ENCODE measurements at places on chromosomes 6 and 20. TPM values are rescaled to one million over a fixed set of nuclear protein-coding genes. Genes with fewer than 3 reads are reported as not detected.

Gene RNASET2
- 22.0 TPM for total RNA-seq

DNA sequence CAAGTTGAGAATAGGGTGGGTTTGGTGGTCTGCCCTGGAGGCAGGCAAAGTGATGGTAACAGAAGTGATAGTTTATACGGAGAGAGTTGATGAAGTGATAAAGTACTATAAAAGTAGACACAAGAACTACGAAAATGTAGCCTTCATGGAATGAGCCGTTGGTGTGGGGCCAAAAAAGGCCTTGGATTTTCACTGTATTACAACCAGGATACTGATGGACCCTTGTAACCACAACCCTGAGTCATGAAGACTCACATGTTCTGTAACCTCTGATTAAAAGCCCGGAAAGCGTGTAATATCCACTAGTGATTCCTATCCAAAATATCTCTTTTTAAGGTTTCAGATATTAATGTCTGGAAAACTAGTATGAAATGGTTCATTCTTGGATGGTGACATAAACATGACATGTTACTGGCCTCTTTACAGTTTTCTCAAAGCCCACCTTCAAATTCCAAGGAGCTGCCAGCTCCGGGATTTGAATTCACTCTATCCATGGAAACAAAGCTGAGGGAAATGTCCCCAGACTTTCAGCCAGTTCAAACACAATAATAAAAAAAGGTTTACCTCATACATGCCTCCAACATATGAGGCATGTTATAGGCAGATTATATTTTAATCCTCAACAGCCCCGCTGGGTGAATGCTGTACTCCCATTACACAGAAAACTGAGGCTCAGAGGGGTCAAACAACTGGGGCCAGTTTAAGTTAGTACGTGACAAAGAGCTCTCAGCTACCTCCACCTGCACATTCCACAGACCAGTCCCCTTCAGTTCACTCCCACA lies 55.4 kb downstream of the MRPL14 start:
- H3K27me3 ChIP-seq: no peaks in the 10 kb centered on the region
- DNase-seq: peak; percentile 64
- H3K4me1 ChIP-seq: peaks cover 14% of the 10 kb centered on the region
- H3K36me3 ChIP-seq: no peaks in the 10 kb centered on the region
- peak overlapping the region; percentile 81 for H3K27ac ChIP-seq

DNA sequence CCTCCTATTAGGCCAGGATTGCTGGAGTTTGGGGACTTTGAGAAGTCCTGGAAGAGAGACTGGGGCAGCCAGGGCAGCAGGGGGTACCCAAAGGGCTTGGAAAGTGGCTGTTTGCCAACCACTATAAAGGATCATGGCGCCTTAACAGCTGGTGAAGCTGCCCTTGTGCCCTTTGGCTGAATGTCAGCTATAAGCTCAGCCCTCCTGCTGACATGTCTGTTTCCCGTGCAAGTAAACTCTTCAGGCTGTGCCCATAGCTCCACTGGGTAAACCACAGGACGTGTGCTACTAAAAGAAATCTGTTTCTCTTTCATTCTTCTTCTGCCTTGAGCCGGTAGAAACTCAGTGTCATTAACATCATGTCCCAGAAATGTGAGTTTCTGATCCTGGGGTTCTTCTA lies 97.3 kb downstream of the CAP2 start:
- no peaks in the 10 kb centered on the region for H3K4me1 ChIP-seq
- no peak overlapping the region for H3K4me3 ChIP-seq
- no peak for DNase-seq
- H3K27ac ChIP-seq: peak overlapping the region; percentile 77
- H3K36me3 ChIP-seq: no peaks in the 10 kb centered on the region

DNA sequence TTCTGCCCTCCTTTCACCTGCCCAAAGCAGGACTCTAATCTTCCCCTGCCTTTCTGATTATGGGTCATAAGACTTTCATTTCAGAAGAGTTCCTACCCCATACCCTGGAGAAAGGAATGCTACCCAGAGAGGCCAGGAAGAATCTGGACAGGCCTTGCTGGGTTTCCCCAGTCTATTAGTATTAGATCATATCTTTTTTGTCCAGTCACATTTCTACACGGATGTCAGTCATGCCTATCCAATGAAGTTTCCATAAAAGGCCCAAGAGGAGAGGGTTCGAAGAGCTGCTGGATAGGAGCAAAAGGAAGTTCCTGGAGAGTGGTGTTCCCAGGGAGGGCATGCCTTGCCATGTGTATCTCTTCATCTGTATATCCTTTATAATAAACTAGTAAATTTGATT lies 3.2 kb downstream of the POLH start:
- no peaks in the 10 kb centered on the region for H3K27me3 ChIP-seq
- no peak overlapping the region for H3K4me3 ChIP-seq
- no peaks in the 10 kb centered on the region for H3K36me3 ChIP-seq

DNA sequence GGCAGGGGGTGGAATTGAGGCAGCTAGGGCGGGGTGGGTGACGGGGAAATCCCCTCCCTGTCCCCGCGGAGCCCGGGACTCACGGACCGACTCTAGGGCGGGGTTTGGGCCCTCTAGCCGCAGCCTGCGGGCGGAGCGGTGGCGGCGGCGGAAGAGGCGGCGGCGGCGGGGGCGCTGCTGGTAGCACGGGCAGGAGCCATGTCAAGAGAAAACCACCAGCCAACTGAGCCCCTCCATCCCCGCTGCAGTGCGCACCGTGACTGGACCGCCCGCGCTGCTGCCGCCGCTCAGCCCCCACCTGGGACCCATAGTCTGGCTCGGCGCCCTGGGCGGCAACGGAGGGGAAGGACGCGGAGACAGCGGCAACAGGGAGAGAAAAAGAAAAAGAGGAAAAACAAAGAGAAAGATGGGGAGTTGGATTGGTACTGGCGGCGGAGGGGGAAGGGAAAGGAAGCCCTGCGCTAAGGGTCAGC lies 1.2 kb upstream of the C6orf62 start:
- peak overlapping the region; percentile 88 for H3K4me3 ChIP-seq
- H3K36me3 ChIP-seq: no peaks in the 10 kb centered on the region
- peak overlapping the region; percentile 98 for H3K27ac ChIP-seq

- no peaks in the 10 kb centered on the region for H3K27me3 ChIP-seq
- H3K4me1 ChIP-seq: no peaks in the 10 kb centered on the region
- H3K4me3 ChIP-seq: no peak overlapping the region
- no peak for DNase-seq
- H3K36me3 ChIP-seq: no peaks in the 10 kb centered on the region
- no peak overlapping the region for H3K27ac ChIP-seq
Measured at GRCh38 chr6:139337001-139337400, 37.4 kb downstream of the CITED2 start.

- DNase-seq: no peak
- H3K27me3 ChIP-seq: no peaks in the 10 kb centered on the region
- no peak overlapping the region for H3K4me3 ChIP-seq
- H3K4me1 ChIP-seq: no peaks in the 10 kb centered on the region
Measured at GRCh38 chr6:12189661-12190060, 100.5 kb upstream of the EDN1 start.

- no peaks in the 10 kb centered on the region for H3K27me3 ChIP-seq
- H3K27ac ChIP-seq: no peak overlapping the region
- no peaks in the 10 kb centered on the region for H3K4me1 ChIP-seq
- H3K4me3 ChIP-seq: no peak overlapping the region
- no peaks in the 10 kb centered on the region for H3K36me3 ChIP-seq
- DNase-seq: no peak
Measured at GRCh38 chr6:129638055-129638684, 71.8 kb downstream of the ARHGAP18 start.

Data from uterus (tissue), 4 donors.